ENCODE measurements at places on chromosomes 7 and 10. TPM values are rescaled to one million over a fixed set of nuclear protein-coding genes. Genes with fewer than 3 reads are reported as not detected.

Gene SSC4D
- polyA plus RNA-seq = 0.98 TPM

Gene CYP2C9
- not detected for polyA plus RNA-seq

GRCh38 chr10:78782441-78782840, 286.3 kb upstream of the ZMIZ1 start:
- no peak for DNase-seq

Gene DNAJC12
- 0.45 TPM for polyA plus RNA-seq

DNA sequence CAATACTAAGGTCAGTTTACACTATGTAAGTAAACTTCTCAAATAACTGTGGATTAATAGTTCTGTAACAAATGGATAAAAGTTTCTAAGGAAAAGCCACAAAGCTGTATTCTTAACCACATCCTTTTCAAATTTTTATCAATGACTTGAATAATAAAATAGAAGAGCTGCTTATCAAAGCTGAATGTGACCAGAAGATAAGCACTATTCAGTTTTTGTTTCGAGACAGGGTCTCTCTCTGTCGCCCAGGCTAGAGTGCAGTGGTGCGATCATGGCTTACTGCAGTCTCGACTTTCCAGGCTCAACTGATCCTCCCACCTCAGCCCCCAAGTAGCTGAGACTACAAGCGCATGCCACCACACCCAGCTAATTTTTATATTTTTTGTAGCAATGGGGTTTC, 17.0 kb downstream of the UPF2 start:
- DNase-seq = no peak
